ENCODE measurements at places on chromosomes 4 and X.

DNA sequence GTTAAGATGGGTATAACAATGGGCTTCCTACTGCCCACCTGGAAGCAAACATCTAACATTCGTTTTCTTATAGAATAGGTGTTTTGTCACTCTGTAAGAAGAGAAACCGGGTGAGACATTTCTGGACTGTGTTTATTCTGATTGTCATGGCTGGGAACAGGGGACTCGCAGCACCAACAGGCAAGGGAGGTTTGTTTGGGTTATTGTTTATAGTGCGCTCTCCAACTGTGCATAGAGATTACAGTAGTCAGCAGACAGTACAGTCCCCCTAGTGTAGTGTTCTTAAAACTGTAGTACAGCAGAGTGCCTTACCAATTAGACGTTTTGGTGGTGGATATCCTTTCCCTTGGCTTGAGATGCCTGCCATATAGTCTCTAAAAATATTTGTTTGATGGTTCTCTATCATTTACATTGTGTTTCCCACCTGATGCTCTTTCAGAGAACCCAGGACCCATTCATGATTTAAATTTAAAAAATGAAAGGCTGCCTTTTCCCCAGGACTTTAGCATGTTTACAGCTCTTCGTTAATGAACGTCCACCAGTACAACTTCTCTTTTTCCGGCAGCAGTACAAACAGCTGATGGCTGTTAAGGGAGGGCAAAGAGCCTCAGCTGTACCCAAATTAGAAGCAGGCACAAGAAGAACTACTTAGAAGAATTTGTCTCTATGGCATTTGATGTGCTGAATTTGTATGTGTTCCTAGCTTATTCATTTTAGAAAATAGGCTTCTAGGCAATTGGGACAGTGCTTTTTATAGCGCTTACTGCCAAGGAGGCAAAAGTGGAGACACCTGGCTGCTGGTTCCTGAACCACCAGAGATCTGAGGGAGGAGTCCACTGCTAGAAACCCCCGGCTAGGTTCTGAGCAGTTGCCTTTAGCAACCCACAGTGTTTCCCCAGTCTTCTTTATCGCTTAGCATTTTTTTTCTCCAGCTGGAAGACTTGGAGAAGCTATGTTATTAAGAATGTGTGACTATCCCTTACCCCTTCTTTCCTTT is 1.0 kb upstream of the RNF150 start:
- DNase-seq: no peak

- peak; percentile 18 for DNase-seq
Measured at GRCh38 chr4:133146574-133147241, 2.4 kb upstream of the PCDH10 start.

DNA sequence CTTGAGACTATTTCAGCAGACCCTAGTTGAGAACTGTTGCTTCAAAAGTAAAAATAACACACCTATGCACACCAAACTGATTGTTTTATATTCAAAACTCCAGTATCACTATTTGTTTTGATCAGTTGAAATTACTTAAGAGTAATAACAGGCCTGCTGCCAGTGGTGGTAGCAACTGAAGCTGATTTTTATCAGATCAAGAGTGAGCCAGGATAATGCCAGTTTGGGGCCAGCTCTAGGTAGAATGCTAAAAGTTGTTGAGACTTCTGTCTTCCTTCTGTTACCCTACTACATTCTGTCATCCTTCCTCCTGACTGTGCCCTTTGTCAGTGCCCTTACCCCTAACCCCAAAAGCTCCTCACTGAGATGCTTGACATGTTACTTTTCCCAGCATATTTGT is 228.7 kb upstream of the SPRY1 start:
- DNase-seq: no peak

DNA sequence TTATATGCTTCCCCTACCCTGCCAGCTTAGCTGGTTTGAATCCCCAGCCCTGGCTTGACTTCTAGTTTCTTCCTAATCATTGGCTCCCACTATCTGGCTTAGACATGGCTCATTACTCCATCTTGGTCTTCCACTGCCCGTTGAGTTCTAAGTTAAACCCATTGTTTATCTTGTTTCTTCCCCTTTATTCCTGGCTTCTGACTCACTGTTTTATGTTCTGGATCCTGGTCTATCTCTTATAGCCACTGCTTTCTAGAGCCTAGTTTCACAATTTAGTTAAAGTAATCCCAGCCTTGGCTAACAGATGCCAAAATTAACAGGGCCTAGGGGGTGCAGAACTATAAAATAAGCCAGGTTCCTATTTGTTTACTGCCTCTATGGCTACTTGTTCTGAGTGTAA is 120.9 kb downstream of the ARHGEF9 start:
- DNase-seq: no peak

- DNase-seq: no peak
Measured at GRCh38 chrX:13938051-13938828, 91.5 kb downstream of the GEMIN8 start.

DNA sequence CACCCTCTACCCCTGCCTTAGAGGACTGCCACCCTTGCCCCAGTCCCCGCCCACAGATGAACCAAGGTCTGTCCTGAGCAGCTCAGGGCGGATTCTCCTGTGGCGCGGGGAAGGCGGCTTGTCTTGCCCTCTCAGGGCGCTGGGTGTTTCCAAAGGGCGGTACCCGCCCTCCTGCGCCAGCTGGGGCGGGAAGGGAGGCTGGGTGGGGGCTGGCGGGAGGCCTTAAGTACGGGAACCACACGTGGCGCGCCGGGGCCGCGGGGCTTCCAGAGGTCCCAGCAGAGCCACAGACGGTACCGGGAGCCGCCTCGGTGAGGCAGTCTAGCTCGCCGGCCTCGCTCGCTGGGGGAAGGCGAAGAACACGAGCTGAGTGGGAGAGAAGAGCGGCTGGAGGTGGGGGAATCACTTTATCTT is 361.1 kb downstream of the MID1IP1 start:
- no peak for DNase-seq

- DNase-seq: no peak
Measured at GRCh38 chr4:139295942-139296299, 5.4 kb upstream of the NAA15 start.

DNA sequence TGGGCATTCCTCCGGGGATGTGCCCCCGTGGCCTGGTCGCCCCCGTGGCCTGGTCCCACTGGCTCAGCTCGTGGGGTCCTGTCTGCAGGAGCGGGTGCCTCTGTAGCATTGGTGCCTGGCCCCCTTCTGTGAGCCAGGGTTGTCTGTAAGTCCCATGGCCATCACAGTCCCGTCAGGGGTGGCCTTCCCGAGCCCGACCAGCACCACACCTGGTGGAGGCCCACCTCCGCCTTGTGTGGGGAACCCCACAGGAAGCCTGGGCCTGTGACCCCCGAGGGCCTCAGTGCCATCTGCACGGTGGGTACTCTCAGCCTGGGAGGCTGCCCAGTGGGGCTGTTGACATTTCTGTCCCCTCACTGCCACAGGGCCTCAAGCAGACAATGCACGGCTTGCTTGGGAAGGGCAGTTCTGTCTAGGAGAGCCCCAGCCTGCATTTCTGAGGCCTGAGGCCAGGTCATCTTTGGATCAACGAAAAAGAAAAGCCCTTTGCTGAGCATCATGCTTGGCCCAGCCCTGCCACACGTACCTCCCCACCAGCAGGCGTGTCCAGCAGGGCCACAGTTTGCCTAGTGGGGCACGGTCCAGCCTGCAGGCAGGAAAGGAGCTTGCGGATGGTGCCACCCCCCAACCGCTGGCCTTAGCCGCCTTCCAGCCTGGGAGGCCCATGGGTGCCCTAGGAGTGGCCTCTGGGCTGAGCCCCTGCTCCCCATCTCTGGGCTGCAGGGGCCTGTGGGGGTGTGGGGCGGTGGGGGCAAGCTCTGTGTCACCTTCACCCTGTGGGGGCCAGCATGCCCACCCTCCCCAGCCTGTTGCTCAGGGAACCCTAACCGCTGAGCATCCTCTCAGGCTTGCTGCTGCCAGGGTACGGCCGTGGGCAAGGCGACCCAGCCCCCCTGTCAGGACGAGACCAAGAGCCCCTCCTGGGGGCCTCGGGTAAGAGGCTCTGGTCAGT is 23.2 kb downstream of the NKX1-1 start:
- DNase-seq: no peak

GRCh38 chr4:173493041-173493440 is 37.0 kb downstream of the HAND2 start:
- no peak for DNase-seq

GRCh38 chr4:16590797-16591196 is 307.6 kb downstream of the LDB2 start:
- DNase-seq: no peak
